MG63 (cell line): ENCODE measurements at places on chromosomes 16 and 17. TPM values are rescaled to one million over a fixed set of nuclear protein-coding genes. Genes with fewer than 3 reads are reported as not detected.
A peak's percentile ranks its signal among the peaks of the same experiment; 100 is the strongest.

DNA sequence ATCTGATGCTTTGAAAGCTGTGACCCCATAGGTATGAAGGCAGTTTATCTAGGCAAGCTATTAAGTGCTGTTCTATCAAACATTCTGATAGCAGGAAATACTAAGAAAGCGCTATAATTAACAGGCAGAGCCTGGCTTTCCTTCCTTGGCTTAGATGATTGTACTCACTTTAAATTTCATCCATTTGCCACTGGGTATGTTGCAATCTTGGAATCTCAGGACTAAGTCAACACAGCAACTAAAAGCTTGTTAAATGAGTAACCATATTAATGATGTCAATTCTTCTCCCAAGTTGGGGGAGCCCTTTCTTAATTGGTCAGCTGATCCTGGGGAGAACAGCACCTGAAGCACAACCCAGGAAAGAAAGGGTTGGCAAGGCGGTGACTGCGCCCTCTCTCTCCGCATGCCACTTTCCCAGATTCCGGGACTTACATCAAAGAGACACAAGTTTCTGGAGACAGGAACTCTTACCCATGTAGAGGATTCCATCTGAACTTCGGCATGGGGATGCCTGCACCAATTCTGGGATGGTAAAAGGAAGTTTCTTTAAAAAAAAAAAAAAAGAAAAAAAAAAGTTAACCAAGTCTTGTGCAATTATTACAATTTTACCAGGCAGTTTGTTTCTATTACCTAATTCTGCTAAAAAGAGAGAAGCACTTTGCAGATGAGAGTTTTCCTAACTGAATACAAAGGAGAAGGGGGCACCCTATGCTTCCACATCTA lies 54.4 kb upstream of the ICAM2 start:
- no peak for DNase-seq

- no peak for DNase-seq
These were observed 97.1 kb upstream of the GNAO1 start for GRCh38 chr16:56094231-56094630.

- peak; percentile 43 for DNase-seq
These were observed 5.8 kb upstream of the RSL1D1 start for GRCh38 chr16:11857161-11857560.

- no peak for DNase-seq
These were observed 18.2 kb downstream of the IGF2BP1 start for GRCh38 chr17:49015179-49015923.

DNA sequence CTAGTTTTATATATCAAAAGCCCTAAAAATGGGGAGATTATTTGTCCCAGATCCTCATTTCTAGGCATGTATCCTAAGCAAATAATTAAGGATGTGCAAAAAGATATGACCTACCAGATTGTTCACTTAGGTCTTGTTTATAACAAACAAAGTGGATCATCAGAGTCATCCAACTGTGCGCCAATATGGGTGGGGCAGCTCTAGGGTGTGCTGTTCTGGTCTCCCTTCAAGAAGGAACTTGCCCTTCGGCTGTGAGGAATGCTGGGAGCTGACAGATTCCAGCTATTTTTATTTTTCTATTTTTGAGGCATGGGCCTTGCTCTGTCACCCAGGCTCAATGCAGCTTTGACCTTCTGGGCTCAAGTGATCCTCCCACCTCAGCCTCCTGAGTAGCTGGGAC lies 13.8 kb downstream of the CHP2 start:
- peak; percentile 31 for DNase-seq

- no peak for DNase-seq
These were observed 224.1 kb upstream of the TBX2 start for GRCh38 chr17:61175298-61176142.

DNA sequence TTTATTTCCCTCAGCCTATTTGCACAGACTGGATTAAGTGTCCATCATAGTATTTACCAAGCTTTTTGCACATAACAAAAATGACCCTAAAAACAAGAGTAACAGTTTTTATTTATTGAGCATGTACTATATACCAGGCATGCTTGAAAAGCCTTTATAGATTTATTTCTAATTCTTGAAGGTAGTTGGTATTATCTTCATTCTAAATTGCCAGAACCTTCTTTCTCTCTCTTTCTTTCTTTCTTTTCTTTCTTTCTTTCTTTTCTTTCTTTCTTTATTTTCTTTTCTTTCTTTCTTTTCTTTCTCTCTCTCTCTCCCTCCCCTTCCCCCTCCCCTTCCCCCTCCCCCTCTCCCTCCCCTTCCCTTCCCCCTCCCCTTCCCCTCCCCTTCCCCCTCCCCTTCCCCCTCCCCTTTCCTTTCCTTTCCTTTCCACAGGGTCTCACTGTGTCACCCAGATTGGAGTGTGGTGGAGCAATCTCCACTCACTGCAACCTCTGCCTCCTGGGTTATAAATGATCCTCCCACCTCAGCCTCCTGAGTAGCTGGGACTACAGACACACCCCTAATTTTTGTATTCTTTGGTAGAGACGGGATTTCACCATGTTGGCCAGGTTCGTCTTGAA lies 310.9 kb upstream of the RBFOX1 start:
- DNase-seq, result no peak

- no peak for DNase-seq
These were observed 91.3 kb downstream of the TBC1D16 start for GRCh38 chr17:79944251-79944812.

DNA sequence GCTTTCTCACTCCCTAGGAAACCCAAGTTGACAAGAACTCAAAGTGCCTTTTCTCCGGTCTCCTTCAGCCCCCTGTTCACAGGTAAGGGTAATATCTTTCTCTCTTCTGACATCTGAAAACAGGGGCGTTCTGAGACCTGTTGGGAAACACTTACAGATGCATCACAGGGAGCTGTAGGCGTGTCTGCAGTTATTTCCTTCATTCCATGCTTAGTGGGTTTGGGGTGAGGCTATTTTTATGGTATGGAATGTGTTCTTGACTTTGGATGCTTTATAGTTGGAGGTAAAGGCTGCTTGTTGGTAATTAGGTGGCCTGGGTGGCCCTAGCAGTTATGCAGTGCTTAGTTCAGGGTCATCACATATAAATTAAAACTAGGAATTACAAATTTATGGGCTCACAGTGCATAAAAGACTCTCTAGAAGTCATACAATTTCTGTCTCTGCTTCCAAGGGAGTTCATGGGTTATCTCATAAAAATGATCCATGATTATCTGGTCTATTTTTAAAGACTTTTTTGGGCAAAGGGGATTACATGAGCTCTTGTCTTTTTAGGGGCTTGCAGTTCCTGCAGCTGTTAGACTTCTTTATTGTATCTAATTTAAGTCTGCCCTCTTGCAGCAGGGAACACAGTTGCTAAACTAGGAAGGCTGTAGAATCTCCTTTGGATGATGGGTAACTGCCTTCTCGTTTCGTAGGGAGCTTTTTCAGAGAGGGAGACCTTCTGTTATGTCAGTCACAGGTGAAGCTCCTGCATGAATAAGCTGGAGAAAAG lies 10.2 kb downstream of the SOCS7 start:
- DNase-seq, result no peak

DNA sequence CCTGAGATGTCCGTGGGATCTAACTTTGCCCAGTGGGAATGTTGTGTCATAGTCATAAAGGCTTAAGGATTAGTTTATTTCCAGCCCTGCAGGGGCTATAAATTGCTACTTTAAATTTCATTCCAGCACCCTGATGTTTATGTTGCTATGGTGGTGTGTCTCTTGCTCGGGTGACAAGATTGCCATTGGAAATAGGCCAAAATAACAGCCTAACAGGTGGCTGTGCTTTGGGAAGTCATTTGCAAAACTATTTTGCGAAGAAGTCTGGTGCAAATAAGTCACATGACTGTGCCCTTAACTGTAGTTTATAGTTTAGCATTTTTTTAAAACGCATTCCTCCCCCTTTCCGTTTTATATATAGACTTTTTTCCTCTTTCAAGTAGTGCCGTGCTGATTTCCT lies 23.1 kb downstream of the PITPNC1 start:
- no peak for DNase-seq

DNA sequence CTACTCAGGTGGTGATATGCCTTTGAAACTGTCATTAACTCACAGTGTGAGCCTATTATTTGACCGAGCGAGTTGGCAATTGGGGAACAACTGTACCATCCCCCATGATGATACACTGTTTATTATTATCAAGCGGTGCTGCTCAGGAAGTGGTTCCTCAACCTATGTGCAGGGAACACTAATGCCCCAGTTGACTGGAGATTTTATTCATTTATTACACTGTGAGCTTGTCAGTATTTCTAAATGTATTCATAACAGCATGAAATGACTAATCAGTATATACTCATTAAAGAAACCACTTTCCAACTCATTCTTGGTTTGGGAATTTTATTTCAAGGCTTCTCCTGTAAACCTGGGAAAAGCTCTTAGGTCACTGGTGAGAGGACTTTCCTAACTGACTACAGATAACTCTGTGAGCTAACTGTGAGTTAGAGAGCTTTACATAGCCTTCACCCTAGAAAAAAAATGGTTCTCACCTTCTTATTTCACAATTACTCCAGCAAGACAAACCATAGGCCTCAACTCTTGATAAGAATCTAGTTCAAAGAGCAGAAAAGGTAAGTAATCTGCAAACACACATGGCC lies 42.4 kb downstream of the NXPH3 start:
- no peak for DNase-seq

DNA sequence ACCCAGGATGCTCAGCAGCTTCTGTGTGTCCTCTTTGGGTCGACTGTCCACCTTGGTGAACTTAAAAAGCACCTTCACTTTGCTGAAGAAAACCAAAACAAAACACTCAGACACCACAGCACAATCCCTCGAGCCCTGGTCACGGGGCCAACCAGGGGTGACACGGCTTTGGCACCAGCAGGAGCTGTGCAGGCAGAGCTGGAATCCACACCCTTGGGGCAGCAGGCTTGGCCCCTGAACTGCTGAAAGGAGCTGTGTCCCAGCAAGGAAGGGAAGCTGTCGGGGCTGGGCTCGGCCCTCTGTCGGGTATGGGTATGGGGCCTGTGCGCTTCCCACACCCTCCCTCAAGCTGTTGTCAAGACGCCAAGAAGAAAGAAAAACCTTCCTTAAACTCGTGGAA lies 7.6 kb upstream of the PLD6 start:
- DNase-seq, result no peak

- peak; percentile 42 for DNase-seq
These were observed 363.2 kb downstream of the SNX29 start for GRCh38 chr16:12339686-12340085.

DNA sequence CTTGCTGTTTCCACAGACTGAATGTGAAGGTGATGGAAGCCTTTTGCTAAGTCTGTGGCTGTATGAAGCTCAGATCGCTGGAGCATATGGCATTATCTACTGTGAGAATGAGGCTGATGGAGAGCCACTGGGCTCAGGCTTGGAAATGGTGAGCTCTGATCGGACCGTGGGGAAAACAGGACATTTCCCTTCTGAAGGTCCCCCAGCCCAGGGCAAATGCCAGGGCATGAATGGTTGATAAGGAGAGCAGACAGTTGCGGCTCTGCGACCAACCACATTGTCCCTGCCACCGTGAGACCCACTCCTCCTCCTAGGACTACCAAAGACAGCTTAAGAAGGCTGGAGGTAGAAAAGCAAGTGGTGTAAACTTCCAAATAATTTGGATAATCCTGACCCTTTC lies 4.7 kb upstream of the CUEDC1 start:
- no peak for DNase-seq

DNA sequence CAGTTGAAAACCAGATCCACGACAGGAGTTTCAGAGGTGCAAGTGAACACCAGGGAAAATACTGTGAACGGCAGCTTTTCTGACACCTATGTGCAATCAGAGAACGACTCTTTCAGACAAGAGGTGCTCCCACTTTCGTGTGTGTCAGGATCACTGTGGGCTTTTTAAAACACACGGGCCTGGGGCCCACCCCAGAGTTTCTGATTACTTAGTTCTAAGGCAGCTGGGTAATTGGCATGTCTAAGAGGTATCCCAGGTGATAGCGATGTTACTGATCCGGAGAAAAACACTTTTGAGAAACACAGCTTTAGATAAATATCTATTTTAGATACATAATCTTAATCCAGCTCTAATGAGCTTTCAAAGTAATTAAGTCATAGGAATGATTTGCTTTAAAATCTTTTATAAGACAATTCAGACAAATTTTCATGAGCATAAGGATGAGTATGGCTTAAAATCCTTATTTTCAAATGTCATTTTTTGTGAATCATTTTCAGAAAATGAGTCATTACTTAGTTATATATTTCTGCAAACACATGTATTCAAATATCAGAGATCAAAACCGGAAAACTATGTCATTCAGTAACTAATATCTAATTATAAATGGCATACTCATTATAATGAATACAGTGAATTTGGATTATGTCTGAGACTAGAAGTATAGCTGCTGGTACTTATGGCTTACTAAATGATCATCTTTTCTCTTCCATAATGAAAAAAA lies 217.9 kb upstream of the PSMD7 start:
- no peak for DNase-seq

GRCh38 chr16:88978608-88979346 lies 1.8 kb upstream of the CBFA2T3 start:
- no peak for DNase-seq

DNA sequence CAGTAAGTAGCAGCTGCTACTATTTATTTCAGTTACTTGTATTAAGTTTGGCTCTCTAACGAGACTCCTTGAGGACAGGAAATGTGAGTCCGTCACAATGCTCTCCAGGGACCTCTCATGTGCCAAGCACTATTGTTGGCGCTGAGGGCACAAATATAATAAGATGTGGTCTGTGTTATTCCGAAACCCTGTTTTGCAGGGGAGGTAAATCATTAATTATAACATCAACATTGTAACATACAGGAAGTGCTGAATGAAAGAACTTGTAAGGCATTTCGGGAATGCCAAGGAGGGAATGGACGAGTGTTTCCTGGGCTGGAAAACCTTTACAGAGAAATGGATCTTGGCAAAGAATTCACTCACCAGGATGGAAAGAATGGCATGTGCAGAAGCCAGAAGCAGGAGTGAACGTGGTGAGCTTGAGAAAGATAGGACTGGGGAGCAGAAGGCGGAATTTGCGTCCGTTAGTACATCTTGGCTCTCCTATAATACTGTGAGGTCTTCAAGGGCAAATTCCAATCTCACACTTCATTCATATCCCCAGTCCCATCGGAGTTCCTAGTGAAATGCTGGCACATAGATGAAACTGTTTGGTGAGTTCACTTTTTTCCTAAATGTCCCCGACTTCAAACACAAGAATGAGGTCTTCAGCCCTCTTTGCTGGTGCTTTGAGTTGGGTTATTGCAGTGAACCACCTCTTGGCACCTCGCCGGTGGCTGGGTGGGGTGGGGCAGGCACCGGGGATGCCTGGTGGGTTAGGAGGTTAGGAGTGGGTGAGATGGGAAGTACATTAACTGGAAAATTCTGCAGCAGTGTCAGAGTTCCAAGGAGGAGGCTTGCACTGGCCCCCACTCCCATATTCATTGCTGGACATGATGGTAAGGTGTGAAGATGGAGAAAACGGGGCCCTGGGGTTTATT lies 11.5 kb downstream of the TAC4 start:
- no peak for DNase-seq

- no peak for DNase-seq
These were observed 28.2 kb downstream of the ACSF3 start for GRCh38 chr16:89121691-89122321.

Gene TBC1D3H
- not detected in 2 replicates for total RNA-seq

Gene NTHL1
- 57.1 and 74.7 TPM in 2 replicates for total RNA-seq

Gene MYH8
- not detected in 2 replicates for total RNA-seq

Gene SMTNL2
- not detected in 2 replicates for total RNA-seq

Gene DNAH17
- total RNA-seq, result not detected in 2 replicates

Gene NPIPB9
- total RNA-seq, result 0.46 TPM in 1 of 2 replicates, not detected in the other

Gene CEP112
- total RNA-seq, result 0.59 and 6.3 TPM in 2 replicates

Gene SOX9
- 0.82 and 3.0 TPM in 2 replicates for total RNA-seq

Gene XAF1
- 4.2 and 4.9 TPM in 2 replicates for total RNA-seq

Gene IGF2BP1
- total RNA-seq, result 0.52 and 0.95 TPM in 2 replicates

Gene STX1B
- total RNA-seq, result not detected in 2 replicates
